ENCODE measurements at places on chromosomes 4 and X.

DNA sequence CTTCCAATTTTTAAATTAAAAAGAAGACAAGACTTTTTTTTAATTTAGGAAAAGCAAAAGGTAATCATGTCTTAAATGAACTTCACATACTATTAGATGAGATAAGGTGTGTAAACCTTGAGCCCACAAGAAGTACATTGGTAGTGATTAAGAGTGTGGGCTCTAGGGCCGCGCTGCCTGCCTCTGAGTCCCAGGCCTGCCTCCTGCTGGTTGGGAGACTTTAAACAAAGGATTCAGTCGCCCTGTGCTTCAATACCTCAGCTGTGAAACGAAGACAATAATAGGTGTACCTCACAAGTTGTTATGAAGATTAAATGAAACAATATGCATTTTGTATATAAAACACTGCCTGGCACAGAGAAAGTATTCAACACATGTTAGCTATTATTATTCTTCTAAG lies 95.9 kb upstream of the MYOZ2 start:
- no peak for DNase-seq

DNA sequence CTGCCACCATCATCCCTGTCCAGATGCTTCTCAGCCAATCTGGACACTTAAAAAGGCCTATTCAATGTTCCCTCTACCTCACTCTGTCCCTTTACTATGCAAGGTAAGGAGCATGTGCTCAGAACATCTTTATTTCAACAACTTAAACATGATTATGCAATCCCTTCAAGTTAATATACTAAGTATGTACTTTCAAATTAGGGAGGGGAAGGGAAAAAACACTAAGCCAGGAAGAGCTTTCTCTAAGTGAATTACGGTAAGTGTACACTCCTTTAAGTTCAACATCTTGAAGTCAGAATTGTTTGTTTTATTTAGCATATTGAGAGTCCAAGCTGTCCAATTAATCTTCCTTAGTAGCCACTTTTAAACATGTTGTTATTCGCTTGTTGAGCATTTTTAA lies 14.1 kb downstream of the SLC10A7 start:
- no peak for DNase-seq

- DNase-seq = no peak
Measured at GRCh38 chr4:172996571-172997216, 171.9 kb upstream of the GALNT7 start.

GRCh38 chrX:129649268-129650182 lies 5.2 kb downstream of the APLN start:
- DNase-seq = no peak

GRCh38 chrX:24145303-24146186 lies 4.0 kb upstream of the ZFX start:
- no peak for DNase-seq

GRCh38 chr4:106034751-106035150 lies 139.5 kb downstream of the NPNT start:
- no peak for DNase-seq

GRCh38 chr4:68489338-68489737 lies 42.1 kb downstream of the TMPRSS11E start:
- DNase-seq = no peak

GRCh38 chr4:28792917-28793597 lies 1927.1 kb upstream of the PCDH7 start:
- no peak for DNase-seq
